ENCODE measurements at places on chromosomes 12 and 14.

- DNase-seq, result no peak
Measured at GRCh38 chr12:124617615-124618014, 50.2 kb upstream of the NCOR2 start.

GRCh38 chr14:71725922-71726579 is 206.2 kb upstream of the RGS6 start:
- DNase-seq, result no peak

GRCh38 chr14:101588286-101588975 is 27.1 kb downstream of the DIO3 start:
- DNase-seq, result no peak

DNA sequence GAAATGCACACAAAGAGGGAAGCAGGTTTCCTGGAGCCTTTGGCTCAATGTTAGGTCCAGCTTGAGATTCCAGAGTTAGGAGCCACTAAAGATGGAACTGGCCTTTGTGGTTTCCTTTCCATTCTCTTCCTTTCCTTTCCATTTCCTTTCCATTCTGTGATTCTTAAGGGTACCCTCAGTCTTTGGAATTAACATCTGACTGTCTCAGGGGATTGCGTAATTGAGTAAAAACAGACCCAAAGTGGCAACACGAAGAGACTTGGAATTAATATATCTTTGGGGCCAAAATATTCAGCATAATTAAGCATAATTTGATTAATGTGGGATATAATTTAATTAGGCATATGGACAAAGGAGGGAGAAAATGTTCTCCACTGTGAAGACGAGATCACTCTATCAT is 205.6 kb downstream of the CRADD start:
- DNase-seq, result no peak

GRCh38 chr12:3117591-3118015 is 40.4 kb downstream of the TSPAN9 start:
- DNase-seq, result no peak

- DNase-seq, result no peak
Measured at GRCh38 chr12:337039-337438, 52.1 kb downstream of the KDM5A start.

- DNase-seq, result no peak
Measured at GRCh38 chr14:105925615-105926372, 399.4 kb downstream of the TMEM121 start.

- no peak for DNase-seq
Measured at GRCh38 chr12:102043928-102044327, 17.9 kb downstream of the WASHC3 start.

DNA sequence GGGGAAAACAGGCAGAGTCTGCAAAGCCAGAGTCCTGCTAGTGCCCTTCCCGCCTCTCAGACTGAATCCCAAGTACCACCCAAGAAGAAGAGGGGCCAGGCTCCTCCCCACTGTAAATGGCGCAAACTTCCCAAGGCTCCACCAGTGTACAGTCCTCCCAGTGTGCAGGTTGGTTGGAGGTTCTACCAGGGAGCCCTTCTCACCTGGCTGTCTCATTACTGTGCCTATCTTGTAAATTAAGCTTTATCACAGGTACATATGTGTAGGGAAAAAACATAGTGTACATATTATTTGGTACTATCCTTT is 189.7 kb downstream of the FSCB start:
- no peak for DNase-seq

- DNase-seq, result no peak
Measured at GRCh38 chr12:4862809-4863208, 46.9 kb upstream of the KCNA1 start.

DNA sequence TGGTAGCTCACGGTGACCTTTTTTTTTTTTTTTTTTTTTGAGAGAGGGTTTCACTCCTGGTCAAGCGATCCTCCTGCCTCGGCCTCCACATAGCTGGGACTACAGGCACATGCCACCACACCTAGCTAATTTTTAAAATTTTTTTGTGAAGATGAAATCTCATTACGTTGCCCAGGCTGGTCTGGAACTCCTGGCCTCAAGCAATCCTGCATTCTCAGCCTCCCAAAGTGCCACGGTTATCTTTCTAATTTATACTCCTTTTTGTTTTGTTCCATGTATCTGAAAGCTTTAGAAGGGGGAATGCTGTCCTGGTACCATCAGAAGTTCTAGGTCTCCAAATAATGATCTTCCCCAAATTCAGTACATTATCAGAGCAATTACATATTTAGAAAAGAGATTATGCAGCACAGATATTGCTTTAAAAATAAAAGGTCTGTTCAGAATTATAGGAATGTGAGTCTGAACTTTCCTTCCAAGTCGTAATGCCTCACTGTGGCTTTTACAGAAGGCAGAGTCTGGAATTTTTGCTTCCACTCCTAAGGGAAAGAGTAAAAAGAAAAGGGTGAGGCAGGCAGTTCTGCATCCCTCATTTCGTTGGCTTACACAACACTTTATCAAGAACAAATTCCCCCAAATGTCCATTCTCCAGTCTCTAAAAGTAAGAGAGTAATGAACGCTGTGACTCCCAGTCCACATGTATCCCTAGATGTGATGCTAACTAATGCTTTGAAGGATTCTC is 73.0 kb downstream of the GCH1 start:
- DNase-seq, result no peak

DNA sequence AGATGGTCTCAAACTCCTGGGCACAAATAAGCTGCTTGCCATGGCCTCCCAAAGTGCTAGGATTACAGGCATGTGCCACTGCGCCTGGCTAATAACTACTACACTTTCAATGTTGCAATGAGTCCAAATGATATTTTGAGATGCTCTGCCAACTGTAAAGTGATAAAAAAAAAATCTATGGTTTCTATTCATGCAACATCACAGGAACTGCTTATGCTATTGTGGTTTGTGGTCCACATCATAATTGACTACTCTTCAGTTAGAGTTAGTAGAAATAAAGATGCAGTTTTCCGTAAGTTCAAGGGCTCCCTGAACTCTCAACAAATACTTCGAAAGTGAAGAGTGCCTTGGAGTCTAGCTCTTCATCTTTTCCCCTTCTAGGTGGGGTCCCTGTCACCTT is 239.4 kb downstream of the C12orf75 start:
- no peak for DNase-seq

DNA sequence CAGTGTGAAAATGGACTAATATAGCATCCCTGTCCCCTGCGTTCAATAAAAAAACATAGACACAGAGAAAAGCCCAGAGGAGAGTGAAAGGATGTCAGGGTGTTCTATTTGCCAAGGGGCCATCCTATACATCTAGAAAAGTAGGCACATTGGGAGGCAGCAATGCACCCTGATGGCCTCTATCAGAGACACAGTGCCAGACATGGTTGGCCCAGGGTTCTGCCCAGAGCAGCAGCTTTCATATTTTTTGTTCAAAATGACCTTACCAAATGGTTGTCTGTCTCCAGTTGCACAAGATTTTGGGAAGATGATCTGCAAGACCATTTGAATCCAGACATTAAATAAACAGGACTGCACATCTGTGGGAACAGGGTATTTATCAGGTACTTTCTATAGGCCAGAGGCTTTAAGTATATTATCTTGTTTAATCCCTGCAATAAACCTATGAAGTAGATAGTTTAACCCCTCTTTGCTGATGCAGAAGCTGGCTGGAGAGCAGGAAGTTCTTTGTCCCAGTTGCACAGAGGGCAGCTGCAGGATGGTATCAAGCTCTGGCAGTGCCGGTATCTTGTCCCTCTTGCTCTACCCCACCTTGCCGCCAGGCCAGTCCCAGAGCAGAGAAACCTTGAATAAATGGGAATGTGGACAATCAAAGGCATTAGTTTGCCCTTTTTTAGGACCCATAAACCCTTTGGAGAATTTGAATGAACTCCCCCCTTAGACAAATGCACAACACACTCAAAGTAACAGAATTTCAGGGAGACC is 171.8 kb upstream of the PWP1 start:
- no peak for DNase-seq

DNA sequence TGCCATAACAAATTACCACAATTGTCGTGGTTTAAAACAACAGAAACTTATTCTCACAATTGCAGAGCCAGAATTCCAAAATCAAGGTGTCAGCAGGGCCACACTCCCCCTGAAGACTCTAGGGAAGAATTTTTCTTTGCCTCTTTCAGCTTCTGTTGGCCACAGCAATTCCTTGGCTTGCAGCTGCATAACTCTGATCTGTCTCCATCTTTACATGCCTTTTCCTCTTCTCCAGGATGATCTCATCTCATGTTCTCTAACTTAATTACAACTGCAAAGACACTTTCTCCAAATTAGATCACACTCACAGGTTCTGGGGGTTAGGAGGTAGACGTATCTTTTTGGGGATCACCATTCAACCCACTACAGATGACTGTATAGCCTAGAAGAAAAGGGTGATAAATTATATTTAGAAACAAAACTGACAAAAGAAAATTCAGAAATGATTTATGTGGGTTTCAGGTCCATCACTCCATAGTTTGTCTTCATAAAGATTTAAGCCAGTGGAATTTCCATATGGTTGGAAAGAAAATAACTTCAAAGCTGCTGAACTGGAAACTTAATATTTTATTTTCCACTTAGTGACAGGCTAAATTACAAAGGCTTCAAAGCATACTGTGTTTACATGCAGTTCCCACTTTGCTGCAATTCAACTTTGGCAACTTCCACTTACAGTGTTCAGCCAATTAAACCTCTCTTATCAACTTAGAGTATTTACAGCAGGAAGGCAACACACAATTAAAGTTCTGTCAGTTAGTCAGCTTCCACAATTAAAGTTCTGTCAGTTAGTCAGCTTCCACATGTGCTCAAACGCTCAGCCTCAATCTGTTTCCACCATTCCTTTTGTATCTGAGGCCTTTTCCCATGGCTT is 213.3 kb downstream of the EPS8 start:
- DNase-seq, result no peak

GRCh38 chr14:35814371-35815005 is 5.4 kb upstream of the RALGAPA1 start:
- peak; percentile 67 for DNase-seq

- no peak for DNase-seq
Measured at GRCh38 chr14:96889091-96889490, 91.9 kb downstream of the VRK1 start.

- no peak for DNase-seq
Measured at GRCh38 chr14:24390701-24391468, 7.9 kb upstream of the NYNRIN start.

DNA sequence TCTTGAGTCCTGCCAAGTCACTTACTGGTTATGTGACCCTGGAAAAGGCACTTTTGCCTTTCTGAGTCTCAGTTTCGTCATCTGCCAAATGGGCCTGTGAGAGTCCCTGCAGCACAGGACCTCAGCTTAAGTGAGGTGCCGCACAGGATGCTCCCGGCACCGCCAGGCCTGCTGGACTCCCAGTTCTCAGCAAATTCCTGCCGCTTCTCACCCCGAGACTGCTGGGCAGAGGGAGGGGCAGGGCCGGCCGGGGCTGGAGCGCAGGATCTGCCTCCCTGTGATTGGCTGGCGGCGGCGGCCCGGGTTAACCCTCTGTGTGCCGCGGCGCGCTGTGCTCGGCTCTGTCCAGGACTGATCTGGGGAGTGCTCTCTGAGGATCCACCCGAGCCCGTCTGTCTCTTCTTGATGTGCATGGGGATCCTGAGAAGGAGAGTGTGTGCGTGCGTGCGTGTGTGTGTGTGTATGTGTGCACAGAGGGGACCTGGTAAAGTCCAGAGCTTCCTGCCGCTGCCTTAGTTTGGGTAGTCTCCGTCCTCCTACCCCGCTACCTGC is 8.6 kb downstream of the SETD1B start:
- no peak for DNase-seq

DNA sequence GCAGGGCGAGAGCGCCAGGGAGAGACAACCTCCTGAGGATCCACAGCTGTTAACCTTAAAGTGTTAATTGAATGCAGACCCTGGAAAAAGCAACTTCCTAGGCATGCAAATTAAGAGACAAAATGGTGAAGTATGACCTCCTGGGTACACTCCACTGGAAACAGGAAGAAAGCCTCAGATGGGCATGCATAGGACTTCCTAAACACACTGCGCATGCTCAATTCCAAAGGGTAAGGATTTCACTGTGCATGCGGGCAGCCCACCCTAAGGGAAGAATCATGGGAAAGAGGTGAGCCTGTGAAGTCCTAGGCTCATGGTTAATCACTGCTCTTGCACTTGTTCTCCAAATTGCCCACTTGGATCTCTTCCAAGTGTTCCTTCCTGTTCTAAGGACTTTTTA is 80.5 kb upstream of the CAPRIN2 start:
- no peak for DNase-seq

DNA sequence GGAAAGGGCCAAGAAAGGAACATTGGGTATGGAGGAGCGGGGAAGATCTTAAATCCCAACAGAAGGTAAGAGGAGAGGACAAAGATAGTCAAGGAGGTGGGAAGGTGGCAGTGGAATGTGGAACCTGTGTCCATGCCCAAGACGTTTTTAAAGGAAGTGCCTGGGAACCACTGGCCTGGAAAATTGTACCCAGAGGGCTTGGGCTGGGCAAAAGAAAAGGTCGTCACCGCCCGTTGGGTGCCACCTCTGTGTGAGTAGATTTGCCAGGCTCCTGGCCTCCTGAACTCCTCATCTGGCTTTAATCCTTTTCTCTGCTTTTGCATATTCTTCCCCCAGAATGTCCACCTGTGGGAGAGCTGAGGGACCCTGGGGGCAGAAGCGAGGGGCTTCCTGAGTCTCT is 32.6 kb downstream of the JDP2 start:
- DNase-seq, result no peak

DNA sequence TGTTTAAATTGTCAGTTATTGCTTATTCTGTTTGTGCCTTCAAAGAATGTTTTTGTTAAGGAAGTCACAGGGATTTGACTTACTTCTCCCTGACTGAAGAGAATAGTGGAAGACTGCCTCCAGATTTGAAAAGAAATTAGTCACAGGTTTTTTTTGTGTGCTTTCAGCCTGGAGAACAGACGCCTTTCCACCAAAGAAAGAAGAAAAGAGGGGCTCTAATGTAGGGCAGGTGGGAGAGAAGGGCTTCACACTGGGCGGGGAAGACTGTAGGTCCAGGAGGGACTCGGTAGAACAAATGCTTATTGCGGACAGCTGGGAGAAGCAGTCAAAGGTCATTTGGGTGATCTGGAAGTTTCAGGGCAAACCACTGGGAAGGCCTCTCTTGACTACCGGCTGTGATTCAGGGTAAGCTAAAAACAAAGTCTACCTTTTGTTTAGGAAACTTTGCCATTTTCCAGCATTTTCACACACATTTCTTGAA is 76.8 kb downstream of the SAMD4A start:
- no peak for DNase-seq

DNA sequence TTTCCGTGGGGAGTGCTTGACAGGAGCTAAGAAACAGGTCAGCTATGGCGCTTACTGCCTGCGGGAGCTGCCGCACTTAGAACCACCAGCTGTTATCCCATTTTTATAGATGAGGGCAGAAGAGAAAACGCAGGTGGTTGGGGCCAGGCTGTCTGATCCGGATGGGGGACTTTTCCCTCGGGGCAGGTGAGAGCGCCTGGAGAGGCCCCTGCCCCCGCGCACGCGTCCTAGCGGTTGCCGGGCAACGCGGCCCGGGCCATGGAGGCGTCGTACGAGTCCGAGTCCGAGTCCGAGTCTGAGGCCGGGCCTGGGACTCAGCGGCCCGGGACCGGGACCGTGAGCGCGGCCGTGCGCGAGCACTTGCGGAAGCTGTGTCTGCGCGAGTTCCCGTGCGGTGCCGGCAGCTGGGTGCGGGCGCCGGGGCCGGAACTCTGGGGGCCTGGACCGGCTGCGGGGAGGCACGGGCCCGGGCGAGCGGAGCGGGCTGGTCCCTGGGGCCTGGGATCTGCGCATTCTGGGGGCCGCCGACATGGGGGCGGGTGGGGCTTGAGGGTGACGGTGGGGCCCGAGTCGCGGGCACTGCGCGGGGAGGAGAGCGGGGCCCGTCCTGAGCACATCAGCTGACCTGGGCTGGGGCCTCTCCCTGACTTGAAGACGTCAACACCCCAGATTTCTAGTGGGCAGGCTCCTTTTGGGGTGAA is at the start of gene LRRC43:
Gene LRRC43 (plus strand): TSS at position 237 of the 701 bp plus-strand sequence. CDS start 22 bp downstream, at position 259.
- DNase-seq, result no peak
